NCI-H345 (cell line): ENCODE measurements at places on chromosomes 7 and 10.
A peak's percentile ranks its signal among the peaks of the same experiment; 100 is the strongest.

GRCh38 chr10:8913720-8914119 is 859.2 kb downstream of the GATA3 start:
- DNase-seq, result no peak

GRCh38 chr10:7193369-7193768 is 217.5 kb downstream of the SFMBT2 start:
- no peak for DNase-seq

- DNase-seq, result no peak
Measured at GRCh38 chr7:77382532-77382931, 33.6 kb downstream of the GSAP start.

- DNase-seq, result no peak
Measured at GRCh38 chr7:36904802-36905201, 180.5 kb upstream of the AOAH start.

- no peak for DNase-seq
Measured at GRCh38 chr7:50446542-50446960, 3.6 kb downstream of the FIGNL1 start.

GRCh38 chr7:145784809-145785780 is 331.5 kb upstream of the CNTNAP2 start:
- no peak for DNase-seq

- no peak for DNase-seq
Measured at GRCh38 chr10:112739592-112740353, 210.3 kb upstream of the TCF7L2 start.

GRCh38 chr7:923108-924041 is 31.1 kb downstream of the ADAP1 start:
- DNase-seq, result no peak

DNA sequence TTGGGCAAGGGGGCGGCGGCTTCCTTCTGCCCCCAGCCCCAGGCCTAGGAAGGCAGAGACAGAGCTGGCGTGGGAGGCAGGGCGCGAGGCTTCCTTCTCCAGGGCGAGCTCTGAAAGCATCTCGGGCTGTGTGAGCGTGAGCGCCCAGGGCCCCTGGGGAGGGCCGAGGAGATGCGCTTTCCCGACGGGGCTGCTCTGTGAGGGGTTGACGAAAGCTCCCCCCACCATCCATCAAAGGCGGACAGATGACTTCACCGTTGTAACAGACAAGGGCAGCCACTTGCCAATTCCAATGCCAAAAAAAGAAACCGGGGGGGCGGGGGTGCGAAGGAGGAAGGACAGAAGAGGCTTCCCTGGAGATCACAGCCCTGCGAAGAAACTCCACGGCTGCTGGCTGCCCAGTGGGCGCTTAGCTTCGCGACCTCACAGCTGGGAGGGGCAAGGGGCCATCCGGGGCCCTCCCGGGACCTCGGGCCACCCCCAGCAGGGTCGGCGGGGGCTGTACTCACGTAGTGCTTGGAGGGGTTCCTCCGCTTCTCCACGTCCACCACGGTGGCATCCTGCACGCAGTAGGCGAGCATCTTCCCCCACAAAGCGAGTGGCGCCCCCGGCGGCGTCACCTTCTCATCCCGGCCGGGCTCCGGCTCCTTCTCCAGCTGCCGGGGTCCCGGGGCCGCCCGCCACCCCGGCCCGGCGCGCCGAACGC is 537 bp downstream of the SH3PXD2A start:
- DNase-seq, result peak; percentile 27

- no peak for DNase-seq
Measured at GRCh38 chr10:126895214-126895781, 9.9 kb upstream of the DOCK1 start.

GRCh38 chr7:91945476-91945875 is 4.8 kb downstream of the AKAP9 start:
- no peak for DNase-seq

DNA sequence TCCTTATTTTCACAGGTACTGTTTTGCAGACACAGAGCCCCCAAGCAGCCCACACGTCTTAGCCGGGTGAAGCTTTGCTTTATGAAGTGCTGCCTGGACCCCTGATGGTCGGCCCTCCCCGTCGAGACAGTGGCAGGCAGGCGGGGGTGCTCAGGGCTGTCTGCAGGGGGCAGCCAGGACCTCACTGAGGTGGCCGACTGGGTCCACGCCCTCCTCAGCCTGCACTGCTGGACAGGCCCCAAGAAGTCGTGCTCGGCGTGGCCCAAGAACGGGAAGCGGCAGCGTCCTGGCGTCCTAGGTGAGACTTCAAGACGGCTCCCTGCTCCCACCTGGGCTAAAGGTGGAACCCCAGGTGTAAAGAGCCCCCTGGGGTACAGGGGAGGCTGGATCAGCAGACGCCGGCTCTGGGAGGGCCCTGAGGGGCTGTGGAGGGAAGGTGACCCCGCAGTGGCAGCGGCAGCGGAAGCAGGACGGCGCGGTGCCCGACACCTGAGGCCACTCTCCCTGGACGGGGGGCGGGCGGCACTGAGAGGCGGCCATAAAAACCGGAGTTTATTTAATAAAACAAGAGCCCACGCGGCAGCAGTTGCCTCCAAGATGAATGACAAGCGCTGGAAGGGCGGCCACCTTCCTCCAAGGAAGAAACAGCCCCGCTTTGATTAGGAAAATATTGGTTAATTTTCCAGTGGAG is 179.4 kb downstream of the ELFN1 start:
- no peak for DNase-seq

- no peak for DNase-seq
Measured at GRCh38 chr10:3782146-3782450, 2.9 kb downstream of the KLF6 start.

- DNase-seq, result no peak
Measured at GRCh38 chr10:15472431-15473395, 101.6 kb upstream of the FAM171A1 start.

DNA sequence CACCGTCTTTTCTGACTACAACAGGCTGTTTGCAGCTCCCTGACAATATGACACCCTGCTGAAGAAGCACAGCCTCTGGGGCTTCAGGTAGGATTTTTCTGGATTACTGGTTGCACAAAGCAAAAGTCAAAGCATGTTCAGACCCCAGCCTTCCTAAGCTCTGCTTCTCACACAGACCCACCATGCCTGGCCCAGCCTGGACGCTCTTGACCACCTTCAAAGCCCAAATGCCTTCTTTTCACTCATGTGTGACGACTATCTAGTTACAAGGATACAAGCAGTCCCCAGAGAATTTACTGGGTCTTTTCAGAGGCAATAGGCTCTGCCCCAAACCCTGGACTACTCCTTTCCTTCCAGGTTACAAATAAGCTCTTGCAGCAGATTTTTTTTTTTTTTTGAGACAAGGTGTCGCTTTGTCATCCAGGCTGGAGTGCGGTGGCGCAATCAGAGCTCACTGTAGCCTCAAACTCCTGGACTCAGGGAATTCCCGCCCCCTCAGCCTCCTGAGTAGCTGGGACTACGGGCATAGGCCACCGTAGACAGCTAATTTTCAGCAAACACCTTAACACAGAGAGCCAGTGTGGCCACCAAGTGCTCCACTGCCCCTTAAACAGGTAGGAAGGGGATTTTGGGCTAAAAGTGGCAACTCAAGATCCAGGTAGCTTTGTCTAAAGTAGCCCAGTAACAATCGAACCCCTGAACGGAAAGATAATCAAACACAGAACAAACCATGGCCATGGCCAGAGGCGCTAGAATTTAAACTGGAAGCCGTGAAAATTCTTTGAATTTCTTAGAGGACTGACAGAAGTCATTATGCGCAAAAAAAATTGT is 16.2 kb downstream of the SVIL start:
- peak; percentile 23 for DNase-seq

GRCh38 chr7:37452346-37452745 is 3.7 kb upstream of the ELMO1 start:
- DNase-seq, result no peak

GRCh38 chr10:71564194-71564820 is 155.3 kb downstream of the C10orf105 start:
- DNase-seq, result no peak

DNA sequence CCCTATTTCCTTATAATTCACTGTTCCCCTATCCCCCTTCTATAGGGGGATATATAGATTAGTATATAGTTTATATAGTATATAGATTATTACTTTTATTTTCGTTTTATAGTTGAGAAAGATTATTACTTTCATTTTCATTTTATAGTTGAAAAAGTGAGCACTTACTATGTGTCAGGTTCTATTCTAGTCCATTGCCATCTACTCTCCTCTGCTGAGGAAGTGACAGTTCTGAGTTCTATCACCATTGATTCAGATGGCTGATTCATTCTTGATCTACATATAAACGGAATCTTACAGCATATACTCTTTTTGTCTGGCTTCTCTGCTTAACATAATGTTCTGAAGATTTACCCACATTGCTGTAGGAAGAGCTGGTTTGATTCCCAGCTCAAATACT is 20.7 kb upstream of the CAV2 start:
- DNase-seq, result no peak

- peak; percentile 17 for DNase-seq
Measured at GRCh38 chr10:29608062-29608461, 26.7 kb downstream of the SVIL start.

DNA sequence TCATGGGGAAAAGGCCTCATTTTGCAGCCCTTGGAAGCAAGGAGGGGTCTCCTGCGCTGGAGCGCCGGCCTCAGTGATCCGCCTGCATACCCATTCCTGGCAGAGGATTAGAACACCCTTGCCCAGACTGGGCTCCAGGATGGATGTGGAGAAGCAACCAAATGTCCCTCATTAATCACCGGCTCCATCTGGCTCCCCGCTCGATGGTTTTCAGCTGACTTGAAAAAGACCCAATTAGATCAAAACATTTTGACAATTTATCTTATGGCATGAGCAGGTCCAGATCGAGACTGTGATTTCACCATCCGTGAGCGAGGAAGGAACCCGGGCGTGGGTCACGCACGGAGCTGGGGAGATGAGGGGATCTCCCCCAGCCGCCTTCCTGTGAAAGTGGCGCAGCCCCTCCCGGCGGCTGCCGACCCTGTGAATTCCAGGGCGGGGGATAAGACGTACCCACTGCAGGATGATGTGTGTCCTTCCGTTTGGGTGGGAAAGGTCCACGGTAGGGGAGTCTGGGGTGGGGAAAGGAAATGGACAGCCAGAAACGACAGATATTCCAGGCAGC is 141.6 kb downstream of the EMX2 start:
- no peak for DNase-seq

DNA sequence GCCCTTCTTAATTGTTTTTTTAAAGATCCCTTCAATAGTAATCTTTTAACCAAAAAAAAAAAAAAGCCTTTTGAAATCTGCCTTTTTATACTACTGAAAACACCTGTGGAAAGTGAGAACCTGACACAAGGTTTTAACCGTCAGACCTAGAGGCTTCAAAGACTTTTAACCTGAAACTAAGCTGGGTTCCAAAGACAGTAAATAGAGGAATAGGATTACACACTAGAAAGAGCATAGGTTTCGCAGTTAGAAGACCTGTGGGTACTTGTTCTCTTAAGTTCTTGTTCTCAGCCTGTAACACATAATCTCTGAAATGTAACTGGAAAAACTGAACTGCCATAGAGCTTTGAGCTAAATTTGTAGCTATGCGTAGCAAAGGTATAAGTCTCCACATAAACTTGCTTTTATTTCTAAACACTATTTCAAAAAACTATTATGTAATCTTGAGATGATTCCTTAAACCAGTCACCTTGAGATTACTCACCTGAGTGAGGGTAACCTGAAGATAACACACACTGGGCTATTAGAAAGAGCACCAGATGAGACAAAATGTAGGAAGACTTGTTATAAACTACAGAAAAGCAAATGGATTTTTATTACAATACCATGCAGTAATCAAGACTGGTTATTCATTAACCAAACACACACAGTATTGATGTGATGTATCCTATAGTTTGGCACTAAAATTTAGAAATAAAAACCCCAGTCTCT is 196.6 kb upstream of the FRMD4A start:
- no peak for DNase-seq

DNA sequence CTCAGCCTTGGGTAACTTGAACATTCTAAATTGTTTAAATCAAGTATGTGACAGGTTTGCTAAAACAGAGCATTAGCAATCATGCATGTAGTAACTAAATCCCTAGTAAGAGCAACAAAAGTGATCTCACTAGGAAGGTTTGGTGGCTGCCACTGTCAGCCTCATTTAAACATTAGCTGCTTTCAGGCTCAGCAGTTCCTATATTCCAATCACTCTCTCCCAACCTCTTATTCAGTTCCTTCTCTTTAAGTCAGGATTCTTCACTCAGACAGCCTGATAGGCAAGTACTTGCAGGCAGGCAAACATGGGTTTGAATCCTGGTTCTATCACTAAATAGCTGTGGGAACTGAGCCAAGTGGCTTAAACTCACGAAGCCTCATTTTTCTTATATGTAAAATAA is 3.6 kb downstream of the CREB3L2 start:
- DNase-seq, result no peak

GRCh38 chr10:128912568-128913311 is 554.3 kb upstream of the MGMT start:
- no peak for DNase-seq
